Activated gamma-delta T cell treated with Interleukin-2 at 50 U/mL for 16 hours (primary cell): ENCODE measurements at places on chromosomes 4 and X.

- DNase-seq: no peak
Measured at GRCh38 chr4:162366146-162366545, 202.3 kb upstream of the FSTL5 start.

DNA sequence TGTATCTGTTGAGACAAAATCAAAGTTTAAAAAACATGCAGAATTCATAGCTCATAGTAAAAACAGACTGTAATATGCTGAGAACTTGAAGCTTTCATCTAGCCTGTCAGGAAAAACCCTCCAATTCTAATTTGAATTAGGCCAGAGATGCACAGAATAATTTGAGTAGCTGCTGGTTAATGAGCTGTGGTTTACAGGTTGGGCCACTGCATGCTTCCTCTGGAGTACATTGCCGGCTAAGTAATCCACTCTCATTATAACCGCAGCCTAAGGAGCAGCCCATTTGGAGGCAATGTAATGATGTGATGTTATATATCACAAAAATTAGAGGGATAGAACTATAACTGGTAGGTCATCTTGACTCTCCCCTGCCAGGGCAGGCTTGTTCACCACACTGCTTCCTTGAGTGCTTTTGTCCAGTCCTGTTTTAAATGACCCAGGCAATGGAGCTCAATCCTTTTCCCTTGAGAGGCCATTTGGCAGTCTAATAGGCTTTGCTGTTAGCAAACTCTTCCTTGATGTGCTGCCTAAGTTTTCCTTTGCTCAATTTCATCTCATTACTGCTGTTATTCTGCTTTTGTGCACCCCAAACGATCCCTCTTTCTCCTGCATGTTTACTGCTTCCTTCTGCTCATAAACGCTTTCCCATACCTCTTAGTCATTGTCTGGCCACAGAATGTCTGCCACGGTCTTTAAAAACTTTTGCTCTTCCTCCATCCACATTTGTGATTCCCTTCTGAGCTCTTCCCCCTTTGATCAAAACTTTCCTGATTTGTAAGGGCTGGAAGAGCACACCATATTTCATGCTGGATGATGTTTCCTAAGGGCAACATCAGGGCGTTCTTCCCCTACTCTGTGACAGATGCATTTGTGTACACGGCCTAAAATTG, 230.9 kb downstream of the C4orf33 start:
- DNase-seq: no peak

- no peak for DNase-seq
Measured at GRCh38 chr4:6887591-6888371, 21.8 kb upstream of the TBC1D14 start.

DNA sequence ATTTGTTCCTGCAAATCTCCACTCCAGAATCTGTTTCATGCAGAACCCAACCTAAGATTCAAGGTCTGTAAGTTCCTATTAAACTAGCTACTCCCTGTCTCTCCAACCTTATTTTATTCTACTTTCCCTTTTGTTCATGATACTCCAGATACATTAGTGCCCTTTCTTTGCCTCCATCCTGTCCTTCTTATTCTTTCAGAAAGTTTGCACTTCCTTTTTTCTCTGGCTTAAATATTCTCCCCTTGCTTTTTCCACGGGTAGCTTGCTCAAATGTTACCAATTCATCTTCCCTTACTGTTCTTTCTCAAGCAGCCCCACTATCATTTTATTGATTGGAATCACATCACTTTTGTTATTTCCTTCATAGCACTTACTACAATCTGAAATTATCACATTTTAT, 72.1 kb downstream of the CAMK2D start:
- DNase-seq: no peak

DNA sequence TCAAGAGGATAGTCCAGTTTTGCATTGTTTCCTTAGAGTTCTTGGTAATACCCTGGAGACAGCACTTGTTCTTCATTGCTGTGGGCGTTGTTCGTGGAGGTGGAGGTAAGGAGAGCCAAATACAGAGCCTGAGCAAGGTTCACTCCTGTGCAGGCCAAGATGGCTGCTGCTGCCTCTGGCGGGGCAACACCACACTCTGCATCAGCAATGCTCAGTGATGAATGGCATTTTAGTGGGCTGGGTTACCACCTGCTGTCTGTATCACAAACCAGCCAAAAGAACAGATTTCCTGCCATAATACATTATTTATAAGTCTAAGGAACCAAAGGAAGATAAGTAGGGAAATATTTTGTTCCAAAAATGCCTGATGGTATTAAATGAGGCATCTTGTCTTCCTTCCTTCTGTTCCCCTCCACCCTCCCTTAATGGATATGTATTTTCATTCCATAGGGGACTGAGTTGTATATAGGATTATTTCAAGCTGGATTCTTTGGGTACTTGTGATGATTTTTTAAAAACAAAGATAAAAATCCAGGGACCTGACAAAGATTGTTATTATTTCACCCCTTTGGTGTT, 61.6 kb upstream of the LIMCH1 start:
- no peak for DNase-seq

GRCh38 chr4:144655491-144655890, 9.5 kb downstream of the HHIP start:
- DNase-seq: no peak

GRCh38 chr4:109676886-109677285, 26.4 kb downstream of the CASP6 start:
- DNase-seq: no peak

GRCh38 chr4:127533028-127533700, 99.6 kb upstream of the INTU start:
- DNase-seq: no peak

GRCh38 chr4:2407991-2408342, 10.5 kb downstream of the ZFYVE28 start:
- no peak for DNase-seq

GRCh38 chrX:34560180-34560579, 96.9 kb downstream of the TMEM47 start:
- DNase-seq: no peak

DNA sequence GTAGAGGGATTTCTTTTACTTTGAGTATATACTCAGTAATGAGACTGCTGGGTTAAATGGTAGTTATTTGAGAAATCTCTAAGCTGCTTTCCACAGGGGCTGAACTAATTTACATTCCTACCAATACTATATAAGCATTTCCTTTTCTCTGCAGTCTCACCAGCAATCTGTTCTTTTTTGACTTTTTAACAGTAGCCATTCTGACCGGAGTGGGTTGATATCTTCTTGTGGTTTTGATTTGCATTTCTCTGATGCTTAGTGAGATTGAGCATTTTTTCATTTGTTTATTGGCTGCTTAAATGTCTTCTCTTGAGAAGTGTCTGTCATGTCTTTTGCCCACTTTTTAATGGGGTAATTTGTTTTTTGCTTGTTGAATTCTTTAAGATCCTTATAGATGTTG, 43.3 kb downstream of the SPCS3 start:
- no peak for DNase-seq

DNA sequence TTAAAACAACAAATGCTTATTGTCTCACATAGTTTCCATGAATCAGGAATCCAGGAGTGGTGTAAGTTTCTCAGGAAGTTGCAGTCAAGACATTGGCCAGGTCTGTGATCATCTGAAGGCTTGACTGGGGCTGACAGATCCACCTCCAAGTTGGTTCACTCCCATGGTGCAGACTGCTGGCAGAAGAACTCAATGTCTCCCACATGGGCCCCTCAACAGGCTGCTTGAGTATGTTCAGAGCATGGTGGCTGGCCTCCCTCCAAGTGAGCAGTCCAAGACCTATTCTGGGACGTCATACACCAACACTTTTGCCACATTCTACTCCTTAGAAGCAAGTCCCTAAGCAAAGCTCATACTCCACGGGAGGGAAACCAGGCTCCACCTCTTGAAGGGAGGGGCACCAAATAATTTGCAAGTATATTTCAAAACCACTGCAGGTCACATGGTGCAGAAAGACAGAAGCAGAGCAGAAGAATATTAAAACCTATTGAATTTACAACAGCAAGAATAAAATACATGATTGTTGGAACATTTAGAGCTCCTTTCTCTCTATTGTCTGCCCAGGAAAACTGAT, 35.3 kb downstream of the LGI2 start:
- no peak for DNase-seq

DNA sequence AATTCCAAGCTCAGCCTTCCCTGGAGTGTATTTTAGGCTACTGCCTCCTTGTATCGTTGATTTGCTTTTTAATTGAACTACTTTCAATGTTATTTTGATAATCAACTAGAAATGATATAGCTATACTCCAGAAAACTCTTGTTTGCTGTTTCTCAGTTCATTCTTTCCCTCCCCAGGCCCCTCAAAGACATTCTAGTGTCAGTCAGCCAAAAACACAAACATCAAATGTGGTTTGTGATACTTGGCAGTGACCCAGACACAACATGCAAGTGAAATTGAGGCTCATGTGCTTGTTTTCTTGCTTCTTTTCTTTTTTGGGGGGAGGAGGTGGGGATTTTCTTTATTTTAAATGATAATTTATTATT, 7.6 kb downstream of the FAT4 start:
- DNase-seq: no peak

- DNase-seq: no peak
Measured at GRCh38 chr4:101122019-101122418, 225.3 kb downstream of the PPP3CA start.

- no peak for DNase-seq
Measured at GRCh38 chr4:617644-618641, 7.4 kb upstream of the PDE6B start.

DNA sequence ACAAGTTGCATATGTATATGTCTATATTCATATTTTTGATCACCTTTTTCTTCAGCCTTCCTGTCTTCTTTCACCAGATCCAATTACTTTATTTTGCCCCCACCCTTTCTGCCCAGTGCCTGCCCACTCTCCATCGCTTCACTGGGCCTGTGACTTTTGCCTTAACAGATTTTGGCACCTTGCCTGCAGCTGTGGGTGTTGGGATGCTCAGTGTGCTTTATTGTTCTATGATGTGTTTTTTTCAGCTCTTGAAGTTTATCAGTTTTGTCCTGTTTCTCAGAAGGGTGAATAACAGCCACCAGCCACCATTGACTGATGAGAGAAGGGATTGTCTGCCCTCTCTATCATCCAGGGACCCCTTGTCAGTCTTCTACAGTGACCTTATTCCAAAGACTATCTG, 77.2 kb upstream of the GALNT7 start:
- DNase-seq: no peak

GRCh38 chr4:61461956-61462355, 261.8 kb downstream of the ADGRL3 start:
- DNase-seq: no peak

DNA sequence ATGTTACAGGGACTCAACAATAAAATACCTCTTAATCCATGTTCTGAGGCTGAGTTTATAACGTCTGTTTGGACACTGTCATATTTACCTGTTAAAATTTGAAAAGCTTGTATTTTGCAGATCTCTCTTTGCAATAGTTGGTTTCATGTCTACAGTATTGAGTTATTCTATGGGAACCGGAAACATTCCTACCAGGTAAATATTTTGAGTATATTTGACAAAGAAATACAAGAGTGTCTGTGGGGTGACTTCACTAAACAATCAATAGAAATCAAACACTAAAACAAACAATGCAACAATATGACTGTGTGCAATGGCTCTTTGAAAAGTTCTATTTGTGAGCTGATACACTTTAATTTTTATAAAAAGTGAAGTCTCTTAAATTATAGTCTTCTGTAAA, 47.7 kb upstream of the CXCL8 start:
- no peak for DNase-seq

DNA sequence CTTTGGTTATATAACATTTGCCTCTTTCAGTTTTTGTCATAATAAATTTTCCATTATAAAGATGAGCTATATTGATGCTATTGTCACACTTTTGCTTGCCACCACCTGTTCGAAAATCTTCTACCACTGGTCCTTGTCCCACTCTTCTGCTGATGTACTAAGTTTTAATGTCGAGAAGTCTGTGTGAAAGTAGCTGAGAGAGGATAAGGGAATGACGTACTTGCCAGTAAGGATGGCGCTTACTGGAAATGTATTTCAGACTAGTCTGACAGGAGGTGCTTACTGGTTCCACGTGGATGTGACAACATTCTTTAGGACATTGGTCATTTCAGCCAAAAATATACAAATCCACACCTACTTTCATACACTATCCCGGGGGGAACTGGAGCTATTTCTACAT, 132.7 kb upstream of the NR3C2 start:
- DNase-seq: no peak

DNA sequence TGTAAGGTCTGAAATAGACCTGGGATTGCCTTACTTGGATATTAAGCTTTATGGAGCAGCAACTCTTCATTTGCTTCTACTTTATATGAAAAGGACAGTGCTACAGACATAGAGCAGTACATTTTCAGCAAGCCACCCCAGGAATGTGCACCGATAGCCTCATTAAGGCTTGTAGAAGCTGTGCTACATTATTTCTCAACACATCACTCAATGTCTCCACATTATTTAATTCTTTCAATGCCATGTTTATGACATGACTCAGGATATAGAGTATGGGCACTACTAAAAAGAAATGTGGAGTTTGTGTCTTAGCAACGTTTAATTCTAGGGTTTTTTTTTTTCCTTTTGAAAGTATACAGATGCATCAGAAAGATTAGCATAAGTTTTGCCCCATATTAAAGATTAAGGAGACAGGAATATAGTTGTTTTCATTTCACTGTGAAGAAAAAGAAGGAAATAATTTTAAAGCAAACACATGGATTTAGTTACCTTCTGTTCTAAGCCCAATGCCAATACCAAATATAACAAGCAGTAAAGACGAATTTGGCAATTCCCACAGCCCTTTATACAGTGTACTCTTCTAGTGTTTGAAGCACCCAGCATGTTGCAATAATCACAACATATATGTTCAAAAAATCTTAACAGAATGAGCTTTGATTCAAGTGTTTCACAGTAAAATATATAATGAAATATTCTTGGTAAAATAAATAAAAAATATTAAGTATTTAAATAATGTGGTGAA, 2140.1 kb upstream of the AGA start:
- no peak for DNase-seq

DNA sequence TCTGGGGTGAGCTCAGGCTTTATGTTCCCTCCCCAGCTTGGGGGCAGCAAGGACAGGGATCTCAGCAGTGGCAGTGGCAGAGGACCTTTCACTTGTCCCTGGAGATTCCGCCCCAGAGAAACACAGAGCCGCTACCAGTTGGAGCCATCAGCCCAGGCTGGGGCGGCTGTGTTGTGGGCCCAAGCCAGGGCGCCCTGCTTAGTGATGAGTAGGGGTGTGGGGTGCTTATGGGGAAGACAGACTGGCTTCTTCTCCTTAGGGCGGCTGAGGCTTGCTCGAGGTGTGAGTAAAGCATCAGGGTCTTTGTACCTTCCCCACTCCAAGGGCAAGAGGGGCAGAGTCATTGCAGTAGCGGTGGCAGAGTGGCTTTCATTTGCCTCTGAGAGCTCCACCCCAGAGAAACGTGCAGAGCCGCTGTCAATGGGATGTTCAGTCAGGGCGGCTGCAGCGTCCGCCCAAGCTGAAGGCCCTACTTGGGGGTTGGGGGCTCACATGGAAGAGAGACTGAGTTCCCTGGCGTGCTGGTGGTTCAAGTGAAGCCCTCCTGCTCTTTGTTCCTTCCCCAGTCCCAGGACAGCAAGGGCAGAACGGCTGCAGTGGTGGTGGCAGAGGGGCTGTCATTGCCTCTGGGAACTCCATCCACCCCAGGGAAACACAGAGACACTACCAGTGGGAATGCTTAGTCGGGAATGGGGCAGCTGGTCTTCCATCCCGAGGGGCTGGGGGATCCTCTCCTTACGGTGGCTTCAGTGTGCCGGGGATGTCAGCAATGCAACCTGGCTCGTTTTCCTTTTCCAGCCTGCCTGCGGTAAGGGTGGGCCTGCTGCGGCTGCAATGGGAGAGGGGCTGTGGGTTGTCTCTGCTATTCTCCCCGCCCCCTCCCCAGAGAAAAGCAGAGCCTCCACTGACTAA, 2142.5 kb upstream of the TENM3 start:
- DNase-seq: no peak
